CD4-positive, alpha-beta T cell treated with Interferon gamma for 1 hour (primary cell): ENCODE measurements at places on chromosomes 1 and 21.

DNA sequence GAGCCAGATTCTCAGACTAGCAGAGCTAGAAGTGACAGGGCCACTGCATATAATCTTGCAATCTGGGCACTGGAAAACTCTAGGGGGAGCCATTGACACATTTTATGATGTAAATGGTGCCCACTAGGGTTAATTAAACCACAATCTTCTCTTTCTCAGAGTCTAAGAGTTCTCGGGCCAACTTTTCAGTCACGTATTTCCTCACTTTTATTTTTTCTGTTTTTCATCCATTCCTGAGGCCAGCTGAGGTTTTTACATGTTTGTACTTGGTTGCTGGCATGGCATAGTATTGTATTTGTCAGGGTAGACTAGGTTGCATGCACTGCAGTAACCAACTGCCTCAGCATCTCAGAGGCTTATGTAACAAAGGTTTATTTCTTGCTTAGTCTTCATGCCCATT, 138.2 kb downstream of the ZNF326 start:
- DNase-seq = no peak

- DNase-seq = peak; percentile 61
Measured at GRCh38 chr21:36028127-36029069, 31.9 kb downstream of the SETD4 start.

- no peak for DNase-seq
Measured at GRCh38 chr1:38741341-38741740, 118.2 kb downstream of the RRAGC start.

DNA sequence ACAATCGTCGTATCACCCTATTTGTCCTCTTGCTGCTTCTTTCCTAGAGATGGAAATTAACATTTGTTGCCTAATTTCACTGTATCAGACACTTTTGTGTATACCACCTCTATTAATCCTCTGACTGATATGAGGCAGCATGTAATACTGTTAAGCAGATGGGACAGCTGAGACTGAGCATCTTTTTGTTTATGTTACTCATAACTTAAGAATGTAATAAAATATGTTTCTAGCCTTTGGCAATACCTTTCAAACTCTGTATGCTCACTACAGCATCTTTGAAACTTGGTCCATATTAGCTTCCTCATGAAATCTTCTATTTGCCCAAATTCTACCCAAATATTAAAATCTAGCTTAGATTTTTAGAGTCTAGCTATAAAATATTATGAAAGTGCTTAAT, 2.3 kb downstream of the OR14K1 start:
- DNase-seq = no peak

DNA sequence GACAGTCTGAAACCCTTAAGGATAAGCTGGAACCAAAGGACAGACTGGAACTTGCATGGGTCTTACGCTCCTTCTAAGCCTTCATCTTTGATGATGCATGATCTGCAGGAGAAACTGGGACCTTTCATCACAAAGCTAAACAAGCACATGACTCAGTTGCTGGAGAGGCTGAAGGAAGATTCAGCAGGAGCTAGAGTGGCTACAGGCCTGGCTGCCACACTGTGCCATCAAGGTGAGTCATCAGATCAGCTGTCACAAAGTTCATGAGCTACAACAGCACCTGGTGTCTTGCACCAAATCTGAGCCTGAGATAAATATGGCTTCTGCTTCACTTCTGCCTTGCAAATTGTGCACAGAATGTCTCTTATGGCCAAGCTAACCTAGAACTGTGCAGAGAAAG, 95.5 kb upstream of the MARK1 start:
- DNase-seq = no peak

GRCh38 chr1:181190364-181191035, 102.0 kb downstream of the IER5 start:
- no peak for DNase-seq

GRCh38 chr1:226033991-226034390, 28.5 kb upstream of the H3-3A start:
- DNase-seq = no peak

DNA sequence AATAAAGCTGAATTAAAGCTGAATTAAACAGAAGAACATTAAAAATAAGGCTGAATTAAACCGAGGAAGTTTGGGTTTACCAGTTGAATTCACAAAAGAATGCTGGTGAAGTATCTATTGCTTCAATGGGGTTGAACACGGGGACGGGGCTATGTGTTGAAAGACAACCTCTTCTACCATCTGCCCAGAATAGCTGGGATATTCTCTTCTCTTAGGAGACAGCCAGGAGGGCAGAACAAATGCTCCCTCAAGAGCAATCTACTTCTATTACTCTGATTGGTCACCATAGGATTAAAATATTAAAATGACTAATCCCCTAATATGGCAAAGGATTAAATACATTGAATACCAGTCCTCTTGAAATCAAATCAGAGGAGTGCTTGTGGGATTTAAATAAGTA, 68.4 kb downstream of the LPGAT1 start:
- DNase-seq = no peak

DNA sequence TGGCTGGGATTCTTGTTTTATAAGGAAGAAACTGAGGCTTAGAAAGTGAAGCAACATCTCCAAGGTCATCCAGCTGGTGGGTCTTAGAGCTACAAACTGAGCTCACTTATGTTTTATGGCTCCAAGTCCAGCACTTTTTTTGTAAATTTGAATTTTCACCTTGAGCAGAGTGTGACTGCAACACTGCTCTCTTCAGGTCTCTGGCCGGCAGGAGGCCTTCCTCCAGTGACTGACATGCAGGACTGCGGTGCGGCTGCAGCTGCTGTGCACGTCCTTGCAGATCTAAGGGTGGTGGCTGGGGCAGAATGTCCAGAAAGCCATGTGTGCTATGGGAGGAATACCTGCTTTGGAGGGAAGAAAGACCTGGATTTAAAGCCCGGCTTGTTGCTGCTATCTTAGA, 284.2 kb upstream of the POU3F1 start:
- no peak for DNase-seq

GRCh38 chr1:152533327-152533938, 19.2 kb downstream of the CRCT1 start:
- no peak for DNase-seq

DNA sequence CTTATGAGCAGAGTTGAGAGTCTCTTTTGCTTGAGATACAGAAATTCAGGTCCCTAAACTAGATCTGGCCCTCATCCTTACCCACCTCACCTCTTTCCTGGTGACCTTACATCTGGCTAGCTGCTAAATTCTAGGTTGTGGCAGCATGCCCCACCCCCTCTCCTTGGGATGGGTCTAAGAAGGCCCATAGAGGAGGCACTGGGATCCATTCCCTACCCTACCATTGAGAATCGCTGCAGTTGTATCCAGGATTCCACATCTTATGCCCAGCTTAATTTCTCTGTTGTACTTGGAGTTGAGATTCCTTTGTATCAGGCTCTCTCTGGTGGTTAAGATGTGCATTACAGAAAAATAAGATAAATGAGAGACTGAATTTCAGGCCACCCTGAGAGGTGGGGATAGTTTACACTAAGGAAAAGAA, 9.5 kb upstream of the TMEM39B start:
- no peak for DNase-seq

- no peak for DNase-seq
Measured at GRCh38 chr1:209484429-209484828, 99.1 kb upstream of the CAMK1G start.

- no peak for DNase-seq
Measured at GRCh38 chr1:226978432-226979114, 38.5 kb downstream of the COQ8A start.

- no peak for DNase-seq
Measured at GRCh38 chr1:219189021-219189824, 15.5 kb downstream of the LYPLAL1 start.

GRCh38 chr1:154325583-154326545, 539 bp downstream of the ATP8B2 start:
- DNase-seq = peak; percentile 36

GRCh38 chr1:194533641-194534040, 1347.2 kb upstream of the B3GALT2 start:
- no peak for DNase-seq

GRCh38 chr1:178142806-178143205, 48.9 kb downstream of the RASAL2 start:
- no peak for DNase-seq
